ENCODE measurements at places on chromosomes 6 and 20.
A peak's percentile ranks its signal among the peaks of the same experiment; 100 is the strongest.

- DNase-seq, result no peak
These were observed 1.6 kb downstream of the PGBD1 start for GRCh38 chr6:28282926-28283325.

GRCh38 chr20:56940466-56940865 lies 311.4 kb downstream of the TFAP2C start:
- DNase-seq, result no peak

DNA sequence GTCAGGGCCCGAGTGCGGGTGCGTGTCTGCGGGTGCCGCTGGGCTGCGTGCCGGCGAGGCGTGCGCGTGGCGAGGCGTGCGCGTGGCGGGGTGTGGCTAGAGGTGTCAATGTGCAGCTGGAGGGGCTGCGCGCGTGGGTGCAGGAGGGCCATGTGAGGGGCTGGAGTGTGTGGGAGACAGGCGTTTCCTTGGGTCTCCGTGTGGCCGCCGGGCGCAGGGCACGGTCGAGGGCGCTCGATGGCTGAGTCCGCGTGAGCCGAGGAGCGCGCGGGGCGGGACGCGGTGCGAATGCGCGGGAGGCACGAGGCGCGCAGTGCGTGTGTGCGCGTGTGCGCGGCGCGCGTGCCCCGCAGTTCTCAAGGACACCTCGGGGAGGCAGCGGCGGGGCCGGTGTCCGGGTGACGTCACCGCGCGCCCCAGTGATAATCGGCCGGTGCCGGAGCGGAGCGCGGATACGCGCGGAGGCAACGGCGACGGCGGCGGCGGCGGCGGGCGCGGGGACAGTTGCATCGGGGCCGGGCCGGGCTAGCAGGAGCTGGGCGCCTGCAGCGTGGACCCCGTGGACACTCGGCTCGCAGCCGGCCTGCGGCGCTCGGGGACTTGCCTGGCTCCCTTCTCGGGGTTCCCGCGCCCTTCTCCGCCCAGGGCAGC lies 38.7 kb downstream of the YTHDF1 start:
- DNase-seq, result no peak

GRCh38 chr20:8018958-8019245 lies 659 bp downstream of the TMX4 start:
- no peak for DNase-seq

GRCh38 chr6:10588562-10589428 lies 67.6 kb downstream of the GCNT2 start:
- no peak for DNase-seq

DNA sequence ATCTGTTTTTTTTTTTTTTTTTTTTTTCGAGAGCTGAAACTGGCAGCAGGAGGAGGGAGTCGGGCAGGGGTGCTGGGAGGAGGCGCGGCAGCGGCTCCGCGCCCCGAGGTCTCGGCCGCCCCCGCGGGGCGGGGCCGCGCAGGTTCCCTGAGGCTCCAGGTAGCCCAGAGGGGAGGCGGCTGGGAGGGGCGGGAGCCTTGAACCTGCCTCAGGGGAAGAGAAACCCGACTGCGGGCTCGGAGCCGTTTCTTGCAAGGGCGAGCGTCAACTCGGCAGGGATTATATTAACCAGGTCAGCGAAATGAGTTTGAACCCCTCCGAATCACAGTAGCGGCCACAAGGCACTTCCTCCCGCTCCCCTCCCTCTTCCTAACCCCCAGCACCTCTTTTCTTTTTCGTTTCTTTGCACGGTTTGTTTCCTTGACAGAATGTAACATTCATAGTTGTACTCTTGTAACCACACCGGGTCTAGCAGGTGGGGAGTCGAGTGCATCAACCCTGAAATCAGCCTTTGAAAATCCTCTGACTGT lies 2.0 kb downstream of the MYB start:
- DNase-seq, result no peak

GRCh38 chr20:33570743-33571142 lies 80.8 kb downstream of the CBFA2T2 start:
- no peak for DNase-seq

DNA sequence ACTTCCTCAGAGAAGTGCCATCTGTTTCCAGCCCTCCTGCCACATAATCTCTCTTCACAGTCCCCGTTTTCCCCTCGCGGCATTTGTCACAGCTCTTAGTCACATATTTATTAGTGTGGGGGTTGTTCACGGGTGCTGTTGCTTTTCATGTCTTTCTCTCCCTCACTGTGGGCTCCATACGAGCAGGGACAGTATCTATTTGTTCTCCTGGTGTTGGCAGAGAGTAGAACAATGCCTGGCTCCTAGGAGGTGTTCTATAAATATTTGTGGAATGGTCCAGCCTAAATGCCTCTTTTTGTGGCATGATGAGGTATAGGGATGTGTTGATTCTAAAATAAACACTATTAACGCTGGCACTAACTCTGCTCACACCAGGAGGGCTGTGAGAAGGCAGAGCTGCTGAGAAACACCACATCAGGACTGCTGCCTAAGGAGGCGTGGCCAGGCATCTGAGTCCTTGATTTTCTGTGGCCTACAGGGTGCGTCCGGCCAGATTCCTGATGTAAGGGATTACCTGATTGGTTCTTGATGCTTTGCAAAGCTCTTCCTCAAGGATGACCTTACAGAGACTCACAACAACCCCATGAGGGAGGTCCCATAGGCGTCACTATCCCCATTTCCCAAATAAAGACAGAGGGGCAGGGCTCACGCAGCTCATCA lies 219.8 kb upstream of the ARID1B start:
- DNase-seq, result no peak

DNA sequence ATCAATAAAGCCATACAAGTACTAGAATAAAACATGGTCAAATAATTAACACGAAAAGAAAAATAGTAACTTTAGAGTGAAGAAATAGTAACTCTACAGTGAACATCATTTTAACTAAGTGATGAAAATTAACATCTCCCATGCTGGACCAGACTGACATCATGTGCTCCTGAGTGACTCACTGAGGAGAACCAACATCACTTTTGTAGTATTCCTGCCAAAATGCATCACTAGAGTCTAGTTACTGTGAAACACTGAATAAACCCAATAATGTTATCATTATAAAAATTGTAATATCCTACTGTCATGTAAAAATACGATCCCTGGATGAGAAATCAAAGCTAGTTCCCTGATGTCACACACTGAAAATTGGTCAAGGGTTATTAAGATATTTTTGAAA lies 361.3 kb downstream of the CD109 start:
- DNase-seq, result no peak

DNA sequence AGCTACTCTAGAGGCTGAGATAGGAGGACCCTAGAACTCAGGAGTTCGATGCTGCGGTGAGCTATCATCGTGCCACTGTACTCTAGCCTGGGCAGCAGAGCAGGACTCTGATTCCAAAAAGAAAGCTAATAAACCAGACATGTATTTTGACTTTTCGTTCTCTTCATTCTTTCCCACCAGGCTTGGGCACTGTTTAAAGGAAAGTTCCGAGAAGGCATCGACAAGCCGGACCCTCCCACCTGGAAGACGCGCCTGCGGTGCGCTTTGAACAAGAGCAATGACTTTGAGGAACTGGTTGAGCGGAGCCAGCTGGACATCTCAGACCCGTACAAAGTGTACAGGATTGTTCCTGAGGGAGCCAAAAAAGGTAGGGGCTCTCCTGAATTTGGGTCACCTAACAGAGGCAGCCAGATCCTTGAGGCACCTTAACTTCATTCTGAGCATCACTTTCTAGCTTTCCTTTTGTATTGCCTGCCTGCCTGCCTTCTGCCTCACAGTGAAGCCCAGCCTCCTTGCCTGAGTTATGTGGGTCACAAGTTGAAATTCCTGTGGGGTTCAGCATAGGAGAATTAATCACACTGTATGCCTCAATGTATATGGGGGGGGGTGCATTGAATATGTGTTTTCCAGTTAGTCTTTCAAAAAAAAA lies 3.2 kb downstream of the IRF4 start:
- no peak for DNase-seq

DNA sequence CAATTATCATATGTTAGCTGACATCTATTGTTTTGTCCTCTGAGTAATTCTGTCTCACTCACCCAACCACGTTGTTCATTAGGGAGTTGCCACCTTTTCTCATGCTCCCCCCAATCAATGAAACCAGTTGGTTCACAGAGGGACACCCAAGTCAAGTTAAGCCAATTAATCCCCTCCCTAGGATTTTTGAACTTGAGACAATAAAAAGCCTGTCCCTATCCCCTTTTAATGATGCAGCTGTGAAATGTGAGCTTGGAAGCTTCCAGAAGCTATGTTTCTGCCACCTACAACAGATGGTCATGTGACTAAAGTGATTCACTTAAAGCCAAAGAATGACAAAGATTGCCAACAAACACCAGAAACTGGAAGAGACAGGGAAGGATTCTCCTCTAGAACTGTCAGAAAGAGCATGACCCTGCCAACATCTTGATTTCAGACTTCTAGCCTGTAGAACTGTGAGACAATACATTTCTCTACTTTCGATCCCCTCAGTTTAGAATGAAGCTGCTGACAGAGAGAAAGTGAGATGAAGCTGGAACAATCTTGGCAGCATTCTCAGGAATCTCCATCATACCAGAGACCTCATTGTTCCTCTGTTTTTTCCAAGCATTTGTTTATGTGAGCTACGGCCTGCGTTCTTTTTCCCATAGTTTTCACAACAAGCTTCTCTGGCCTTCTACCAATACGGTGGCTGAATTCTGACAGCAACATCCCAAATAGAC lies 57.8 kb upstream of the TPD52L1 start:
- no peak for DNase-seq

- no peak for DNase-seq
These were observed 41.9 kb upstream of the PLN start for GRCh38 chr6:118506071-118506638.

DNA sequence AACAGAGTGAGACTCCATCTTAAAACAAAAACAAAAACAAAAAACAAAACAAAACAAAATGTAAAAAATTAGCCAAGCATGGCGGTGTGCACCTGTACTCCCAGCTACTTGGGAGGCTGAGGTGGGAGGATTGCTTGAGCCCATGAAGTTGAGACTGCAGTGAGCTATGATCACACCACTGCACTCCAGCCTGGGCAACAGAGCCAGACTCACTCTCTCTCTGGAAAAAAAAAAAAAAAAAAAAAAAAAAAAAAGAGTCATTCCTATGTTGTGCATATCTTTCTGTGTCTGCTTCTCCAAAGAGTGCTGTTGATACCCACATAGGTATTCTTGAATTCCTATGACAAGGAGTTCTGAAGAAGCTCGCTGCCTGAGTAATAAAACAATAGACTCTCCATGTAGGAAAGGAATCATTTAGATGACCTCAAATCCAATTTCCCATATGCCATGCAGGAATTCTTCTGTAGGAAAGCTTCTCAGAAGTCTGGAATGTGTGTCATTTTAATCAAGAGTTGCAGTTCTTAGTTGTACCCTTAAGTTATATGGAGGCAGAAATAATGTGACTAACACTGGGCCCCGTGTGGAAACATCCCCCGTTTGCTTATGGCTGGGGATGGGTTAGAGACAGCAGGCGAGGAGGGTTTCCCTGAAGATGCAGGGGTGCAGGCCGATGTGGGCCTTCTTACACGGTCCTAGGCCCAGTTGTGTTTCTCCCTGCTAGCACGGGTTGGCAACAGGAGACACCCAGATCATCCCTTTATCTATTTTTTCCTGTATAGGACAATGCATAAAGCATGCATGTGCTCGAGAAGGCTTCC lies 79.4 kb downstream of the ZDHHC14 start:
- no peak for DNase-seq

- DNase-seq, result no peak
These were observed 164.8 kb upstream of the CEP162 start for GRCh38 chr6:84392261-84392660.

DNA sequence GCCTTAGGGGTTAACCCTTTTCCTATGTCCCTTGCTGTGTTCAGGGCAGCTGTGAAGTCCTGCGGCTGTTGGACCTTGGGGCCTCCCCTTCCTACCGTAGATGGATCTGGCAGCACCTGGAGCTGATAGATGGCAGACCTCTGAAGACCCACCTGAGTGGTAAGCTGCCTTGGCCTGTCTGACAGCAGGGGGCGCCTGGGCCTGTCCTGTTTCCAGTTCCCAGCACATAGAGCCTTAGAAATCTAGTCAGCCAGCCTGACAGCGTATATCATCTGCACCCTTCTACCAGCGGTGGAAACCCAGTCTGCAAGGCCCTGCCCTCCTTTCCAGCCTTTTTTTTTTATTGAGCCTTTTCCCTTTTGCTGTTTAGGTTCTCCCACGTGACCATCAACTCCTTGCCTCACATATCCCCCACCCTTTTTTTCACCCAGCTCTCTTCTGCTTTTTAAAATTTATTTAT lies 26.6 kb downstream of the CNBD2 start:
- DNase-seq, result peak; percentile 60

- no peak for DNase-seq
These were observed 1.6 kb downstream of the TPBG start for GRCh38 chr6:82365016-82365795.

- no peak for DNase-seq
These were observed 128.8 kb downstream of the PHACTR1 start for GRCh38 chr6:12845224-12846004.

GRCh38 chr6:40807484-40807883 lies 220.3 kb upstream of the LRFN2 start:
- no peak for DNase-seq

DNA sequence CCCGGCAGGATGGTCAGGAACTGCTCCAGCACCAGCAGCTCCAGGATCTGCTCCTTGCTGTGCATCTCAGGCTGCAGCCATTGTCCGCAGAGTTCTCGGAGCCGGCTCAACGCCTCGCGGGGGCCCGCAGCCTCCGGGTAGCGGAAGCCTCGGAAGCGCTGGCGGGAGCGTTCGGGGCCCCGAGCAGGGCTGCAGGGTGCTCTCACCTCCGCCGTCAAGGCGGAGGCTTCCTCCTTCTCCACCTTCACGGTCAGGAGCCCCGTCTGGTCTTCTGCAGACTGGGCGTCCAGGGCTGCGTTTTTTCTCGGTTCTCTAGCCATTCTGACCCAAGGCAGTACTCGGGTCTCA lies 434 bp downstream of the ZKSCAN4 start:
- DNase-seq, result no peak

GRCh38 chr6:138477913-138478539 lies 21.3 kb downstream of the NHSL1 start:
- no peak for DNase-seq

DNA sequence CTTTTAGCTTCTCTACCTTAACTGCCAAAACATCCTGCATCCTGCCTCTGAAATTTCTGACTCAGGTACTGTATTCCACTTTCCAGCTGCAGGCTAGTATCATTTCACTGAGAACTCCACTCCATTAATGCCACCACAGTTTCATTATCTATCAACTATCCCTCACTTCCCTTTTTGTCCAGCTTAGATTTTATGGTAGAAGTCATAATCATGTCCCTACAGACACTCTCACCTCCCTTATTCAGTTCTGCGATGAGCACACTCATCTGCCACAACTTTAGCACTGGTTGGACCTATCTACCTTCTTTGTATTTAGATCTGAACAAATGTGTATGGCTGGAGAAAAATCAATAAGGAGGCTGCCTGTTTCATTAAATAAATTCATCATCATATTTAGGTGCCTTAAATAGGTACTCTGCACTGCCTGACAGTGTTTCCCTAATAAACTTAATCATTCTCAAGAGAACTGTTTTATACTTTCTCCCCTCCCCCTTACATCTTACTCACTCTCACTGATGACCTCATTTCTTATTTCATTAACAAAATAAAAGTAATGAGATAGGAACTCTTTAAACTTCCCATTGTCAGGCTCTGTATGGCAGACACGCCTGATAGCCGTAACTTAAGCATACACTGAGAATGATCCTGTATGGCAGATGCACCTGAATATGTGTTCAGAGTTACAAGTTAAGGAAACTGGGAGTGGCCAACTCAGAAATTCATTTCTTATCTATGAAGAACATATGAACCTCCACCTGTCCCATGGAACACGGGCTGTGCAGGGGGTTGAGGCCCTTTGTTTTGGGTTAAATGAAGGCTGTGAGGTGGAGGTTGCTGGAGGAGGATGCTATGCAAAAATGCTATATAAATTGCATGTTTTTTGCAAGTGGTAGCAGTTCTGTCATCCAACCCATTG lies 95.3 kb upstream of the MAN1A1 start:
- DNase-seq, result no peak

GRCh38 chr6:168136001-168136400 lies 57.0 kb upstream of the FRMD1 start:
- DNase-seq, result no peak

Data from activated CD8-positive, alpha-beta memory T cell treated with anti-CD3 and anti-CD28 coated beads for 1 hour (primary cell).